Dermis blood vessel endothelial cell (primary cell): ENCODE measurements at places on chromosomes 5 and 9. TPM values are rescaled to one million over a fixed set of nuclear protein-coding genes. Genes with fewer than 3 reads are reported as not detected.

The FRMPD1 gene
- not detected in 2 replicates for total RNA-seq

DNA sequence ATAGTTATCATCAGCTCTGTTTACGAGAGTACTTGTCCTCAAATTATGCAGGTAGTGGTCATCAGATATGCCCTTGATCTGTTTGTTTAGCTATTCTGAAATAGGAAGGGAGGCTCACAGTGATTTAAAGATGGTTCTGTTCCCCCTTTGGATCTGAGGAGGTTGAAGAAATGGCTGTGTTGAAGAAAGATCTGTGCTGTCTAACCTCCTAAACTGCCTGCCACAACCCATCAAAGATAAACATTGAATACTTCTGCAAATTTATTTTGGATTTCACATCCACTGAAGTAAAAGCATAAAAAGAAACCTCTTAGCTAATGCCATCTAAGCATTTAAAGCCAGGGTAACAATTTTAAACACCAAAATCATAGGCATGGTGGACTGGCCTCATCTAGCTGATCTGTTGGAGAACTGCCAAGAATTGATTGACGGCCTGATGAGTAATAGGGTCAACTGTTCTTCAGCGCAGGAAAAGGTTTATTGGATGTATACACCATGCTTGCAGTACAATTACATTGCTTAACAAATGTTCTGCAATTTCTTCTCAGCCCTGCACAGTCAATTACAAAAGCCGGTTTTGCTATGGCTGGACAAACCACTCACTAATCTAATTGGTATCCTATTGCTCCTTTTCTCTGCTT lies 97.6 kb downstream of the SEMA6A start:
- DNase-seq: peak; percentile 16

- DNase-seq: peak; percentile 19
These were observed 14.1 kb upstream of the RAPGEF6 start for GRCh38 chr5:131649161-131649560.

The UBAC1 gene
- 35.9 and 36.2 TPM in 2 replicates for total RNA-seq

DNA sequence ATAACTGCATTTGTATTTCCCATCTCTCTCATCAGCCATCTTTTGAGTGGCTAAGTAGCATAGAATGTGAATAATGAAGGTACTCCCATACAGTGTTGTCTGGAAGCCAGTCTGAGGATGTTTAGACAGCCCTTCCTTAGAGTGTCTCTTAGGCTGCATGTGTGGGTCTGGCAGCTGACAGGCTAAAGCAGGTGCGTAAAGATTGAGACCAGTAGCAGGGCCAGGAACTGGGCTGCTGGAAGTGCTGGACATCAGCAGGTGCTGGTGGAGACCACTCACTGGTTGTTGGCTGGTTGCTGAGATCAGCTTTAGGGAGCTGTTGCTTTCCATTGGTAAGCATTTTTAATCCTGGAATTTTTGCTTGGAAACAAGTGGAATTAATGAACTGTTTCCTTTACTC lies 197.5 kb downstream of the PCSK5 start:
- no peak for DNase-seq

DNA sequence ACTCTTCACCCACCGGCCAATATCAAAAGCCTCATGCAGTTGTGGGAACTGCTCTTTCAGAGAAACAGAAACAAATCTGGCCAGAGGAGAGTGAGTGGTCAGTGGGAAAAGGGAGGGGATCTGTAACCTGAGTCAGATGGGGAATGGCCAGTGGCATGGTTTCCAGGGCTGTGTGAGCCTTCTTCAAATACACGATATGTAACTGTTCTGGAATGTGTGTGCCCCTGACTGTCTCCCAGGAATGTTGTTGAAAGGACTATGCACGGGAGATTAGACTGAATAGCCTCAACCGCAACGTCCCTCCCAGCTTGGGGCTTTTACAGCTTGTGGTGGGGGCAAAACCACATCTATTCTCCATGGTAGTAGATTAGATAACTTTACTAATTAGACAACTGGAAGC lies 60.8 kb downstream of the SH3TC2 start:
- peak; percentile 77 for DNase-seq

- no peak for DNase-seq
These were observed 116.7 kb downstream of the DOCK2 start for GRCh38 chr5:169753795-169754194.

DNA sequence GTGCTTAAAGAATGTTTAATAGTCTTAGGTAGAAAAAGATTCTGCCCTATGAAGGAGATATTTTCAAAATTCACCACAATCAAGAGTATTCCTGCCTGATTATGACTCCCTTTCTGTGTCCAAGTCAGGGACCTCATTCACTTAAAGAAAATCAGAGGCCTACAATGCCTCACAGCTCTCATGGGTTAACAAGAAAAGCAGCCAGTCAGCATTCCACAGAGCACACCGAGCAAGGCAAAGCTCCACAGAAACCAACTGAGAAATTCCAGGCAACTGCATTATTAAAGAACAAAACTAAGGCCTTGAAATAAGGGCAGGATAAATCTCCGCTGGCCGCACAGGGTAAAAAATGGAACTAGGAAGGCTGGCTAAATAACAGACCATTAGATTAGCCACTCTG lies 161.1 kb downstream of the TARS1 start:
- DNase-seq: no peak

The ISL1 gene
- not detected in 2 replicates for total RNA-seq

GRCh38 chr5:28483327-28484025 lies 1445.1 kb upstream of the CDH9 start:
- DNase-seq: no peak

GRCh38 chr5:173486355-173487225 lies 129.9 kb downstream of the BOD1 start:
- no peak for DNase-seq

GRCh38 chr9:130895038-130895437 lies 1.6 kb downstream of the QRFP start:
- DNase-seq: no peak

DNA sequence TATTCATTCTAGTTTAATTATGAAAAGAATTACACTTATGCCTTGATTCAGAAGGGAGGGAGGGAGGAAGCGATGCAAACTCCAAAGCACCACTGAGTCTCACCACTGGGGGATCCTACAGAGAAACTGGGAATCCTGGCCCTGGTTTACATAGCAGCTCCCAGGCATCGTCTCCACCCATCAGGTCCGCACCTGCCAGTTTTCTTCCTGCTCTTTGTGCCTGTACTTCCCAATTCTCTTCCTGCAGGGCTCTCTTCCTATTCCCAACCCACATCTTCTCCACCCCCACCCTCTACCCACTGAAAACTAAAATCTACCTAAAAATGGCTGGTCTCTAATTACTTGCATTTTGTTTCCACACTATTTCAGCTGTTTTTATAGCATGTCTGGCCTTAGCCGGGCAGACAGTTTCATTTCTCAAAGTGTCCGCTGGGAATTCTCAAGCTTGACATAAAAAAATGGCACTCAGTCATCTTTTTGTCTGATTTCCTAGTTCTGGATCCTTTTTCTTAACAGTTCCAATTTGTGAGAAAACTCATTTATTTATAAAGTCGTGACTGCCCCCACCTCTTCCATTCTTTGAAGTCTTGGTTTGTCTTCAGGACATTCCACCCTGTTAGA lies 1.6 kb upstream of the TNIP1 start:
- DNase-seq: peak; percentile 63

DNA sequence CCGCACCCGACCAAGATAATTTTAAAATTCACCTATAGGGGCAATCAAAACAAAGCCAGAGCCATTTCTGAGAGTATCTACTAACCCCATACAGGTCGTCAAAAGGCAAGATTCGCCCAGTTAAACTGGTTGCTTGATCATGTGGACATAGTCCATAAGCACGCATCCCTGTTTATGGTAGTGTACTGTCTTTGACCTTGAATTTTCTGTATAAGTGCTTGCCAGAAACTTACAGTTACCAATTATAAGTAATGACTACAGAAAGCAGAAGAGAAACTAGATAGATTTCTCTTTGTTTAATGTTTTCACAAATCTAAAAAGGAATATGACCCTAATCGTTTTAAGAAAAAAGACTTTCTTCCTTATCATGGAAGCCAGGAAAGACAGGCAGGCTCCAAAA lies 25.6 kb downstream of the SLC31A1 start:
- DNase-seq: no peak

- no peak for DNase-seq
These were observed 205.0 kb downstream of the CRB2 start for GRCh38 chr9:123561046-123561445.

The TLE4 gene
- 23.7 and 25.5 TPM in 2 replicates for total RNA-seq

DNA sequence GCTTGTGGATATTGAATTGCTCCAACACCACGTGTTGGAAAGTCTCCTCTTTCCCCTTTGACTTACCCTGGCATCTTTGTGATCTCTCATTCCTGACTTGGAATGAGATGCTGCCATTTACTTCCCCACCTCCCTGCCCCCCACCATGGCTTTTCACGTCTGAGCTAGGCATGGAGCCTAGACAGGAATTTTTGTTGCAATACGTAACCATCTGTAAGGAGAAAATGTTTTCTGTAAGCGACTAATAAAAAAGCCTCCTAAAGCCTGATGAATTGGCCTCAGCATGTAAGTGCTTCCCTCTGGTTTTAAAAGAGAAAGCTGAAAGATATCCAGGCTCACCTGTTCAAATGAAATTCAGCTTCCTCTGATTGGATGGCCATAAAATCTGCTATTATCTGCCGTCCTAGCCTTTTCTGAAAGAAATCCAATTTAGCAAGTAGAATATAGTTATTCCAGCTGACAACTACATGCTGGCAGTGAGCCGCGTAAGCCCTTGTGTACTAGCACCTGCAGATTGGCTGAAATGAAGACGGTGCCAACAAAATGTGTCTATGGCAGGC lies 200.1 kb downstream of the NSG2 start:
- DNase-seq: no peak

GRCh38 chr5:135425641-135426040 lies 21.5 kb downstream of the DCANP1 start:
- DNase-seq: no peak

GRCh38 chr5:126599499-126599898 lies 1.2 kb upstream of the PHAX start:
- no peak for DNase-seq

The CCNJL gene
- 8.0 and 10.4 TPM in 2 replicates for total RNA-seq

The BNIP1 gene
- total RNA-seq: 13.9 and 19.7 TPM in 2 replicates
